ENCODE measurements at places on chromosomes 2 and 18.

GRCh38 chr2:62774555-62775366 lies 69.2 kb downstream of the EHBP1 start:
- DNase-seq: peak; percentile 55

GRCh38 chr2:179238027-179238426 lies 26.6 kb downstream of the SESTD1 start:
- DNase-seq: no peak

GRCh38 chr18:44834867-44835469 lies 154.3 kb downstream of the SETBP1 start:
- no peak for DNase-seq

DNA sequence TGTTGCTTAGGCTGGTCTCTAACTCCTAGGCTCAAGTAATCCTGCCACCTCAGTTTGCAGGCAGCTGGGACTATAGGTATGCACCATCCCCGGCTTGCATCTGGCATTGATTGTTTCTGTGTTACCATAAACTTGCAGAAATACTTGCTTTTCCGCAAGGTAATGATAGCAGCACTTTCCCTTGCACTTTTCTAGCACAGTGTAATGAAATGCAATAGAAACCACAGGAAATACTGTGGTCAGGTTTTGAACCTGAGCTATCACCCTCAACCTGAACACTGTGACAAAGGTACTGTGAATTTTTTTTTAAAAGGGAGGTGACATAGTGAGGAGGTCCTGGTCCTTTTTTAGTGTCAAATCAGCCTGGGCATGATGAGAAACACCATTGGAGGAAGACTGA lies 38.3 kb downstream of the DHRS9 start:
- DNase-seq: no peak

GRCh38 chr2:16824472-16824871 lies 158.8 kb upstream of the CYRIA start:
- no peak for DNase-seq

DNA sequence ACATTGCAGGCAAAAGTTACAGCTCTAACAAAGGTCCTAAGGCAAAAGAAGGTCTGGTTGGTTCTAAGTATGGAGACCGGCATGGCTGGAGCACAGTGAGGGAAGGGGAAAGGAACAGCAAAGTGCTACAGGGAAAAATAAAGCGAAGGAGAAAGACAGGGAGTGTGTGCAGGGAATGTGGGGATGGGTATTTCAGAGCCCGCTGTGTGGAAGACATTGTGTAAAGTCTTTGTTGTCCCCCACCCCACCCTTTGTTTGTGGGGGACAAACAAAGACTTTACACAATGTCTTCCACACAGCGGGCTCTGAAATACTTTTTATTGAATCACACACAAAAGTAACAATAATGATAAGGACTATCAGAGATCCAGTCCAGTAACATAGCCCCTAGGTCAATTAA lies 28.9 kb upstream of the C2orf15 start:
- no peak for DNase-seq

All from NCI-H345 (cell line).